ENCODE measurements at places on chromosomes 1 and 21. TPM values are rescaled to one million over a fixed set of nuclear protein-coding genes. Genes with fewer than 3 reads are reported as not detected.

- H3K27ac ChIP-seq, result no peak overlapping the region
- no peak for DNase-seq
- no peak overlapping the region for H3K4me3 ChIP-seq
- H3K27me3 ChIP-seq, result no peaks in the 10 kb centered on the region
Observed at GRCh38 chr1:95583661-95584210, 349.7 kb downstream of the RWDD3 start.

- H3K27ac ChIP-seq, result peak overlapping the region; percentile 77
- H3K27me3 ChIP-seq, result peaks cover 31% of the 10 kb centered on the region
- peak overlapping the region; percentile 78 for H3K4me3 ChIP-seq
Observed at GRCh38 chr1:151720554-151720953, 768 bp upstream of the RIIAD1 start.

- no peaks in the 10 kb centered on the region for H3K36me3 ChIP-seq
- H3K27me3 ChIP-seq, result peaks cover 14% of the 10 kb centered on the region
- no peak overlapping the region for H3K4me3 ChIP-seq
- no peak for DNase-seq
Observed at GRCh38 chr21:38356883-38357625, 100.3 kb downstream of the KCNJ15 start.

DNA sequence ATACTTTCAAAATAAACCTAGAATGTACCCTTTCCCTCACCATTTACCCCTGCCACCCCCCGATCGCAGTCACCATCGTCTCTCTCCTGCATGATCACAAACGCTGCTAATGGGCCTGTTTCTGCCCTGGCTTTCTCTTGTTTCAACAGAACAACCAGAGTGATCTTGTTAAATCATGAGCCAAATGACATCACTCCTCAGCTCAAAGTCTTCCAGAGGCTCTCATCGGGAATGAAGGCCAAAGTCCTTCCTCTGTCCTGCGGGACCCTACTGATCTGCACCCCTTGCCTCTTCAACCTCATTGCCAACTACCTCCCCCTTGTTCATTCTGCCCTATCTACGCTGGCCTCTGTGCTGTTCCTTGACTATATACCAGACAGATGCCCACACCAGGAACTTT lies 39.4 kb upstream of the PTGFRN start:
- no peaks in the 10 kb centered on the region for H3K4me1 ChIP-seq
- H3K27ac ChIP-seq, result no peak overlapping the region
- H3K36me3 ChIP-seq, result peaks cover 8% of the 10 kb centered on the region
- no peak for DNase-seq
- H3K4me3 ChIP-seq, result no peak overlapping the region
- H3K27me3 ChIP-seq, result peaks cover 11% of the 10 kb centered on the region

Gene SAMD13
- not detected for total RNA-seq

Gene LRRN2
- total RNA-seq, result not detected

Gene ADORA1
- total RNA-seq, result not detected

DNA sequence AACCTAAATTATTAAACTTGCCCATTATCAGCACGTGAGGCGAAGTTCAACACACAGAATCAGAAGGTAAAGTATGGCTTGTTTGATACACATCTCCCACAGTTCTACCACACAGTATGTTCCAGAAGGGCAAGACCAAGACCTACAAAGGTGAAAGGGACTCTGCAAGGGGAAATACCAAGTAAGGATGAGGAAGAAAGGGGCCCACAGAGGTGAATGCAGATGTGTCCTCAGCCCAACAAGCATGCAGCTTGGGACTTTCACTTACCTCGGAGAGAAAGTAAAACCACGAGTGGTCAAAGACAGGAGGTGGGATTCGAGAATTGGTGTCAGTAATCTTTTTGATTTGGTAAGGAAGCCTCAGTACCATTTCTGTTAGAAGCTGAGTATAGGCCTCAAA lies 85.8 kb downstream of the UBR4 start:
- DNase-seq, result no peak
- peak overlapping the region; percentile 40 for H3K4me3 ChIP-seq
- no peaks in the 10 kb centered on the region for H3K27me3 ChIP-seq
- H3K27ac ChIP-seq, result peak overlapping the region; percentile 47

GRCh38 chr1:14517841-14518180 lies 80.7 kb upstream of the KAZN start:
- peaks cover 27% of the 10 kb centered on the region for H3K27me3 ChIP-seq
- no peak for DNase-seq
- H3K4me1 ChIP-seq, result no peaks in the 10 kb centered on the region
- no peak overlapping the region for H3K27ac ChIP-seq

- no peaks in the 10 kb centered on the region for H3K36me3 ChIP-seq
- H3K4me1 ChIP-seq, result peaks cover 9% of the 10 kb centered on the region
- H3K27ac ChIP-seq, result no peak overlapping the region
- peak overlapping the region; percentile 59 for H3K4me3 ChIP-seq
- H3K27me3 ChIP-seq, result peaks cover 5% of the 10 kb centered on the region
Observed at GRCh38 chr1:233326811-233327650, 493 bp upstream of the MAP3K21 start.

DNA sequence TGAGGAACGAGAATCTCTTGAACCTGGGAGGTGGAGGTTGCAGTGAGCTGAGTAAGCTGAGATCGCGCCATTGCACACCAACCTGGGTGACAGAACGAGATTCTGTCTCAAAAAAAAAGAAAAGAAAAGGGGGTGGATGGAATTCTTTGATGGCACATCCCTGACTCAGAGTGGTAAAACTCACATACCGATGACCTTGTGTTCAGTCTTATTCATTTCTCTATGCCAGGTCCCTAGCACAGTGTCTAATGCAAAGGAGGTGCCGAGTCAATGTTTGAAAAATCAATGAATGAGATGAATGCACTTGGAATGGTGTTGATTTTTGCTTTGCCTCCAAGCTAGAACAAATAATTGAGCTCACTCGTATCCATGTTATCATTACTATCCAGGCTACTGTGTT lies 18.5 kb upstream of the FAM20B start:
- H3K4me3 ChIP-seq, result no peak overlapping the region
- H3K27me3 ChIP-seq, result no peaks in the 10 kb centered on the region
- peaks cover 12% of the 10 kb centered on the region for H3K4me1 ChIP-seq
- H3K36me3 ChIP-seq, result no peaks in the 10 kb centered on the region

- H3K4me1 ChIP-seq, result no peaks in the 10 kb centered on the region
- H3K36me3 ChIP-seq, result no peaks in the 10 kb centered on the region
- H3K27me3 ChIP-seq, result no peaks in the 10 kb centered on the region
Observed at GRCh38 chr1:223019256-223019655, 123.8 kb downstream of the TLR5 start.

Gene CDC42BPA
- 2.8 TPM for total RNA-seq

- no peaks in the 10 kb centered on the region for H3K36me3 ChIP-seq
- no peak for DNase-seq
- H3K4me1 ChIP-seq, result no peaks in the 10 kb centered on the region
- H3K27me3 ChIP-seq, result peaks cover 25% of the 10 kb centered on the region
Observed at GRCh38 chr1:33726274-33726804, 137.5 kb upstream of the HMGB4 start.

Gene SEC16B
- not detected for total RNA-seq

Gene PRSS38
- not detected for total RNA-seq

DNA sequence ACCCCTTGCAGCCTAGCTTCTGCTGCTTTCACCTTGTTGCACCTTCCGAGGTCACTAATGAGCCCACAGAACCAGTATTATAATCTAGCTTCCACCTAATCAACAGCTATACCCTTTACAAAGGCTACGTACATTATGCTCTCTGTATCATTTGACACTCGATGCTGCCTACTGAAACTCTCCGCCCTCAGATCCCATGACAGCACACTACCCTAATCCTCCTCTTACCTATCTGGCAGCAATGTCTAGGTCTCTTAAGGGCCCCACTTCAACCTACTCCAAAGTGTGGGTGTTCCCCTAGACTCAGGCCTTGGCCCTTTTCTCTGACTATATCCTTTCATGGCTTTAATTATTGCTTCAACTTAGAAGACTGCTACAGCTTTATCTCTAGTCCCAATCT lies 4.8 kb upstream of the MRPS21 start:
- no peaks in the 10 kb centered on the region for H3K36me3 ChIP-seq
- no peak for DNase-seq
- peaks cover 9% of the 10 kb centered on the region for H3K4me1 ChIP-seq
- H3K27ac ChIP-seq, result no peak overlapping the region
- H3K4me3 ChIP-seq, result no peak overlapping the region
- H3K27me3 ChIP-seq, result no peaks in the 10 kb centered on the region

- no peaks in the 10 kb centered on the region for H3K36me3 ChIP-seq
- no peak for DNase-seq
- H3K4me3 ChIP-seq, result no peak overlapping the region
Observed at GRCh38 chr1:42469727-42470126, 6.6 kb downstream of the CCDC30 start.

DNA sequence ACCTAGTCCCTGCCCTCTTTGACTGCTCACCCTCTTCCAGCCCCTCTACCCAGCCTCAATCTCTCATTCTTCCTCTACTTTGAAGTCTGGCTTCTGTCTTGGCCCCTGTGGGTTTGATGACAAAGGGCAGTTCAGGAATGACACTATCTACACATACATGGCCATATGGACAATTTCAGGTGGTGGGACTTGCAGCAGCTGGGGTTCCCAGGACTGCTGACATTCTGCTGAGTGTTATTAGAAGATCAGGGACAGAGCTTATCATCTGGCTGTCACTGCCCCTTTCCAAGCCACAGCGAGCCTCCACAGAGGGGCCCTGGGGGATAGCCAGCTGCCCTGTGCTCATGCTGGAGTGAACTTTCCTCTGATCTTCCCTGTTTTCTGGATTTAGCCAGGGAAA lies 97.4 kb upstream of the IPO9 start:
- no peaks in the 10 kb centered on the region for H3K4me1 ChIP-seq
- peaks cover 22% of the 10 kb centered on the region for H3K27me3 ChIP-seq
- no peak overlapping the region for H3K4me3 ChIP-seq
- no peak overlapping the region for H3K27ac ChIP-seq
- H3K36me3 ChIP-seq, result no peaks in the 10 kb centered on the region

GRCh38 chr1:71080739-71081696 lies at the start of gene ZRANB2:
Gene ZRANB2 (minus strand): TSS chr1:71081035. CDS start chr1:71080995, 40 bp downstream.
- peak within 1 kb of the TSS; percentile 99 for H3K4me3 ChIP-seq
- H3K4me1 ChIP-seq, result peaks cover 23% of the 10 kb centered on the region
- peaks cover 22% of the 10 kb centered on the region for H3K36me3 ChIP-seq

Gene MSH4
- total RNA-seq, result 1.1 TPM

Data from natural killer cell treated with Interleukin-12 subunit alpha and Interleukin-12 subunit beta and Interleukin-15 and Interleukin-18, amount 100 ng/mL, for 72 hours (primary cell).